ENCODE measurements at places on chromosomes 3 and 15. TPM values are rescaled to one million over a fixed set of nuclear protein-coding genes. Genes with fewer than 3 reads are reported as not detected.

GRCh38 chr15:77738441-77739302, 106.0 kb upstream of the LINGO1 start:
- peak; percentile 96 for DNase-seq

- no peak for DNase-seq
These were observed 6.7 kb upstream of the PSTPIP1 start for GRCh38 chr15:76987896-76988860.

DNA sequence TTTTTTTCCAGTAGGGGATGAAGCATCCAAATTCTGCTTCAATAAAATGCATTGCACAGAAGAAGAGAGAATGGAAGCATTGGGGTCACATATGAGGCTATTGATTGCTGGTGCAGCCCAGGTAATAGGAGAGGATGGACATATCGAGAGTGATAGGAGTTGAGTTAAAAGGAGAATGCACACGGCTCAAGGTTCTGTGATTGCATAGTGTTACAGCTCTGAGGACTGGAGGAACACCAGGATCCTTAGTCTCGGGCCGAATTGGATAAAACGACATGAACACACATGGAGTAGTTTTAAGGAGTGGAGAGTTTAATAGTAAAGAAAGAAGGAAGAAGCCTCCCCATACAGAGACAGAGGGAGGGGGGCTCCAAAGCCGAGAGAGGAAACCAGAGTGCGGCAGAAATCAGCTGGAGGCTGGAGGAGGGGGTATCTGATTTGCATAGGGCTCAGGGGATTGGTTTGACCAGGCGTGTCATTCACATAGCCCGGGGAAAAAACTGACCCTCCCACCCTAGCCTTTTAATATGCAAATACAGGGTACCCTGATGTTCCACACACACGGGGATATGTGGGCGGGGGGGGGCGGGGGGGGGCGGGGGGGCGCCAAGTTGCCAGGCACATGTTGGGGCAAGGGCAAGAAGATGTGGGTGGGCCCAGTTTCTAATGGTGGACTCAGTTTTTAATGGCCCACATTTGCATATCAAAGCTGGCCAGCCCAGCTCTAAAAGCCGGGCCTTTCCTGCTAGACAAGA, 156.9 kb downstream of the AGBL1 start:
- DNase-seq = no peak

GRCh38 chr3:34856081-34856947, 783.0 kb upstream of the ARPP21 start:
- DNase-seq = peak; percentile 40

DNA sequence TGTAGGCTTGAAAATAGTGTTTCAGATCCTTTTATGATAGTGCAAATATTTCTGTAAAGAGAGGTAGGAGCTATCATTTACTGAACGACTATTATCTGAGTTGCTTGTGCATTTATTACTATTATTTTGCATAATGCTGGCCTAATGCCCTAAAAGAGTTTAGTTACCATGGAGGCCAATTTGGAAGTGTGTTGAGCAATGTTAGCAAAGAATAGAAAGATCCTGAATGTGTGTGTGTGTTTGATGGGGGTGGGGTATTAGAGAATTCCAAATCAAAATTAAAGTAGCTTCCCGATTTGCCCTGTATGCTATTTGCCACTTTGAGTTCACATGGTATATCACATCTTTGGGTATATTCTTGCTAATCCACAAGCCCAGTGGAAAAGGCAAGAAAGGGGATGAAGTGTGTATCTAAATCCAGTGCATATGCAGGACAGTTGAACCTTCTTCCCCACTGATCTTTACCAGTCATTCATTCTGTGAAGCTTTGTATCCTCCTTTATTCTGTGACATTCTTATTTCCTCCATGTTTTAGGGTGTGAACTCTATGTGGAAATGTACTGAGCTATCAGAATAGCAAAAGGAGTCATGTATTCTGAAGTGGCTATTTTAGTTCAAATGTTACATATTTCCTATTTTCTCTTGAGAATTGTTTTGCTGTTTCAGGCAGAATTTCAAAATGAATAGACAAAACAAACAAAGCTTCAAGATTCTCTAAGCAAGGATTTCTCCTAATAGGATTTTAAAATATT, 45.7 kb upstream of the PLSCR5 start:
- no peak for DNase-seq

DNA sequence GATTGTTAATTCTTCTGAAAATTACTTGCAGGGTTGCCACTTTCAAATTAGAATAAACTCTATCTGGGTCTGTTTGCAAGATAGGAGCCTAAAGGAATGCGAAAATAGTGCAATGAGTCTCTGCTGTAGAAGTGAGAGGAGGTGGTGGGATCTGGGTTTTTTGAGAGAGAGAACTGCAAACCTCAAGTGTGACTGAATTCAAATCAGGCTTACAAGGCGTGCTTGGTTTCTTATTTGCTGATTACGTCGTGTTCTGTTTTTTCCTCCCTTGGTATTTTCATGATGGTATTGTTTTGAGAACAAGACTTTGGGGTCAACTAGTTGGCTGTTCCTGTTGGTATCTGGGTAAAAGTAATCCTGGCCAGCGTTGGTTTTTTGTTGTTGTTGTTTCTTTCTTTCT, 490.9 kb upstream of the CFAP20DC start:
- no peak for DNase-seq

DNA sequence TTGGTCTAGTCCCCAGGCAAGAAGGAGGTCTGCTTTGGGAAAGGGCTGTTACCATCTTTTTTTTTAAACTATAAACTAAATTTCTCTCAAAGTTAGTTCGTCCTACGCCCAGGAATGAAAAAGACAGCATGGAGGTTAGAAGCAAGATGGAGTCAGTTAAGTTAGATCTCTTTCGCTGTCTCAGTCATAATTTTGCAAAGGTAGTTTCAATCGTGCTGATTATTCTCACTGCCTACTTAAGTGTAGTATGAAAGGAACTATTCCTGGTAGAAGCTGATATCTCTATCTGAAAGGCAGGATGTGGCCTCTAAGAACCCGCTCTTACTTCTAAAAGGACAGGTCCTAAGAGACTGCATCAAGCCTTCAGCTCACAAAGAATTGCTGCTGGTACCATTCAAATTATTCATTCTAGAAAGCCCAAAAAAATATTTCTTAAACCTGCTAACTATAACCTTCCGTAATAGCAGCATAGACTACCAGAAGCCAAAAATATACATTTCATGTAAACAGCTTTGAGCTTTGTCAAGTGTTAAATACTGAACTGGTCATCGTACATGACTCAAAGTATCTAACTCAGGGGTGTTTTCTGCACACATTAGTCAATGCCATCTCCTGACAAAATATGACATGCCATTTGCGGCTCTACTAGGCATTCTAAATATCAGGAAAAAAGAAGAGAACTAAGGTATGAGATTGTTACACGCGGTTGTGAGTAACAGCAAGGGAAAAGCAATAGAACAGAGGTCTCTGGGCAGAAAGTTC, 96.0 kb upstream of the CCDC80 start:
- DNase-seq = no peak

DNA sequence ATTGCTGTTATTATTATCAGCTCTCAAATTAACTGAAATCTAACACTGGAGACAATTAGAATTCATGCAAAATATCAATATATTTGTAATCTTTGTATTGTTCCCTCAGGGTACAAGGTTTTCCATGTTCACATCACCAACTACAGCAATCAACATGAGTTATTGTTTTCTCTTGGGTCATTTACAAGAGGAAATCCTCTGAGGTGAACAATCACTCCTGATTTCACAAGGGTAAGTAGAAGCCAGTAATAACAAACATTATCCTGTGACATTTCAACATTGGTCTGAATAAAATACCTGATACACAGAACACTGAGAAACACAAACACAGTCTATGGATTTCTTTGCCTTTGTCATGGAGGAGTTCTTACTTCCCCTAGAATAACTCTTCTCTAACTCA, 174.0 kb downstream of the SUCNR1 start:
- no peak for DNase-seq

GRCh38 chr3:141302364-141303141, 65.8 kb upstream of the ZBTB38 start:
- no peak for DNase-seq

DNA sequence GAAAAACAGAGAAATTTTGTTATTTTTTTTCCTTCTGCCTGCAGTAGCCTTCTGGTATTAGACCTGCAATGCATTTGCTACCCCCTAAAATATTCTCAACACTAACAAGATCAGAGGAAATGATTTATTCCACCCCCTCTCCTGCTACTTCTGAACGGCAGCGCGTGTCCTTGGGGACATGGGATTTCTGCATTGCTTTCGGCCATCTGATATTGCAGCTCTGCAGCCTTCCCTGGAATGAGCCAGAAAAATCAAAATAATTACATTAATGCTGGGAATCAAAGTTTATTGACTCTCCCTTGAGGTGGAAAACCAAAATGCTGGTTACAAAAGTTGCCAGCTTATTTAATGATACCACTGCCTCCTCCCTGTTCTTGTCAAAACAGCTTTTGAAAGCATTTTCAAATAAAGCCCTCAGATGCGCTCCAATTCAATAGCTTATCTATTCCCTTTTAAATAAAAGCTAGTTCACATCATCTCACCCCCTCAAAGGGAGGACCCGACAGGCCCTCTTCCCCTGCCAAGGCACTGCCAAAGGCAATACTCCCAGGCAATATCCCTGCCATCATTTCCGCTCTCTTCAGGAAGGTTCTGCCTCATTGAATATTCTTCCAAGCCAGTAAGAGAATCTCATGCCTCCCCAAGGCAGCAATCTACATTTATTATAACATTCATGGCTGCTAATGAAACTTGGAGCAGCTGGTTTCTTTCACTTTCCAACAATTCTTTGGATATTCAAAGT, 96.6 kb downstream of the FHIT start:
- no peak for DNase-seq

GRCh38 chr3:24161841-24162240, 216.8 kb downstream of the NR1D2 start:
- DNase-seq = no peak

GRCh38 chr3:33883538-33883950, 85.1 kb downstream of the PDCD6IP start:
- DNase-seq = peak; percentile 85

DNA sequence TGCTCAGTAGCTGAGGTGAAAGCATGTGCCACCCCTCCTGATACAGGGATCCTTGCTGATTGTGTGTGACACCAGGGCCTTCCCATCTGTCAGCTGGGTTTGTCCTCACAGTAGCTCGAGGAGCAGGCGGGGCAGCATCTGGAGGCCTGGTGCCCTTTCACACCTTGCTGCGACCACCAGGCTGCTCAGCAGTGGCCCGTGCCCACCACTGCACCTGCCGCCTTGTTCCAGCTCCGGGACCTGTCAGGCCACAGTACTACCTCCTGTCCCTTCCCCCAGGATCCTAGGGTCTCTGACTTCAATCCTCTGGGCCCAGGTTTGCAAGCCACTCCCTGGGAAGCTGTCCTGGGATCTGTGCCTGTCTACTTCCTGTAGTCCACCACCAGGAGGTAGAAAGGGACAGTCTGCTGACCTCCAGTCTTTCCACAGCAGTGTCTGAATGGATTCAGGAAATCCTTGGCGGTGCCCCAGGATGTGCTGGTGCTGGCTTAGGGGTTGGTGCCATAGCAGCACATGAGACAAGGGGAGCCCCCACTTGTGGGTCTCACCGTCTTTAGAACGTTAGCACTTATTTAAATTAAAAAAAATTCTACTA, 27.5 kb downstream of the APBA2 start:
- DNase-seq = no peak

DNA sequence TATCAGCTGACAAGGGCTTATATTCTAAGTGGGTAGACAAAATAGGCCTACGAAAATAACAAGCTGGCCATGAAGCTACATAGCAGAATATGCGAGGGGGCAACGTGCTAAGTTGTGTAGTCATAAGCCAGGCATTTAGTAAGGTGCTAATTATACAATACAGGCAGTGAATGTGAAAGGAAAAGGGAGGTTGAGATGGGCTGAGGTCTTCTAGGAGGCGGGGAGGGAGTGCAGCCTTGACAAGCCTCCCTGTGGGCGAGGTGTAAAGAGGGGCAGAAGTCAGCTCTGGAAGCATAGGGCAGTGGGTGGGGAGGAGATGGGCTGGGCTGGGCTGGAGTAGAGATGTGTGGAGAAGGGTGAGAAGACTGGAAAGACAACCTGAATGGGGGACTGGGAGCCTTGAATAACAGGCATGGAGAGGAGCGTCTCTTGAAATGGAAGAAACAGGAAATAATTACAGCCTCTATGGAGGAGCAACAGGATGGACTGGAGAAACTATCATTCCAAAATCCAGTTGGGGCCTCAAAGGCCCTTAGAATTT, 1.2 kb downstream of the TIGIT start:
- DNase-seq = no peak

DNA sequence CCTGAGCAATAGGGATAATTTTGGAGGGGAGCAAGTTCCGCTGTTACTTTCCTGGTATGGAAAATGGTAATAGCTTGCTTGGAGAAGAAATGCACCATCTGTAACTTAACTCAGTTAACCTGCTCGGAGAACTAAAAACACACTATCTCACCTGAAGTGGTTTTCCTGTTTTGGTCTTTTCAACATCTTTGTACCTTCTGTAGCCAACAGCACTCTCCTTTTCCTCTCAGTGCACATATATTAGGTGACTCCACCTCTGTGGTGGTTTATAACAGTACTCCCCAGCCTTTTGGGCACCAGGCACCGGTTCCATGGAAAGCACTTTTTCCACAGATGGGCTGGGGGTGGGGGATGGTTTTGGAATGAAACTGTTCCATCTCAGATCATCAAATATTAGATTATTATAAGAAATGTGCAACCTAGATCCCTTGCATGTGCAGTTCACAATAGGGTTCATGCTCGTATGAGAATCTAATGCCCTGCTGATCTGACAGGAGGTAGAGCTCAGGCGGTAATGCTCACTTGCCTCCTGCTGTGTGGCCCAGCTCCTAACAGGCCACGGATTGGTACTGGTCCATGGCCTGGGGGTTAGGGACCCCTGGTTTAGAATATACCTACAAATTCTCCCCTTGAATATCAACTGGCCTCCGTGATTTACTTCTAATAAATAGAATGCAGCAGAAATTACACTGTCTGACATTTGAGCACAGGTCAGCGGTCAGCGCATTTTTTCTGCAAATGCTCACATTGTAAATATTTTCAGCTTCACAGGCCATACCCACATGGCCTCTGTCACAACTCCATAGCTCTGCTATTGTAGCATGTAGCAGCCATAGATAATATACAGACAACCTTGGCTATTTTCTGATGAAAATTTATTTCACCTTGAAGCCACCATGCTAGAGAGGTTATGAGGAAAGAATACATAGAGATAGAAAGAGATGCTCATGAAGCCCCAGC, 83.8 kb upstream of the SUCLG2 start:
- DNase-seq = no peak

GRCh38 chr15:55226127-55226526, 29.4 kb upstream of the RSL24D1 start:
- no peak for DNase-seq

DNA sequence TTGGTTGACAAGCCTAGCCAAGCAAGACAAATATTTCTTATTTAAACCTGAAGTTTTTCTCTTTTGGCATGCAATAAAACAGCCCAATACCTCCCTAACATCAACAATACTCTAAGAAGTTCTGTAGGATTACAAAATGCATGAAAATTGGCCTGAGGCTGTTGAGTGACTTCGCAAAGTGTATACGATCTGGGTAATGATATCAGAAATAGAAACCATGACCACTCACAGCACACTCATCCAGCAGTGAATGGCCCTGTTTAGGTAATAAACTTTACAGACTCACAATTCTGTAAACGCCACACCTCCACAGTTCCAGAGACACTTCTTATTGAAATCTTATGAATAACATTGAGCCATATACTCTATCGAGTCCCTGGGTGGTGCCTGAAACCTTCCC, 83.0 kb upstream of the NAALADL2 start:
- no peak for DNase-seq

The CP gene
- not detected for total RNA-seq

The MORC1 gene
- total RNA-seq = 0.88 TPM

The CHRNA7 gene
- total RNA-seq = 3.7 TPM

The FGD5 gene
- not detected for total RNA-seq

The SLC24A5 gene
- total RNA-seq = not detected

The GPR176 gene
- total RNA-seq = 5.6 TPM

The PP2D1 gene
- total RNA-seq = not detected

The SRGAP3 gene
- total RNA-seq = 0.69 TPM

The SERF2 gene
- 654 TPM for total RNA-seq

The ZBTB11 gene
- 21.7 TPM for total RNA-seq

All from A673 (cell line).